ENCODE measurements at places on chromosomes 2 and 18.

GRCh38 chr18:49344096-49344495 lies 116.3 kb downstream of the DYM start:
- no peak for DNase-seq

- DNase-seq: no peak
Observed at GRCh38 chr2:634041-634440, 43.2 kb downstream of the TMEM18 start.

- DNase-seq: no peak
Observed at GRCh38 chr18:29181151-29181901, 1004.4 kb upstream of the CDH2 start.

- no peak for DNase-seq
Observed at GRCh38 chr18:70429847-70430500, 141.1 kb downstream of the SOCS6 start.

DNA sequence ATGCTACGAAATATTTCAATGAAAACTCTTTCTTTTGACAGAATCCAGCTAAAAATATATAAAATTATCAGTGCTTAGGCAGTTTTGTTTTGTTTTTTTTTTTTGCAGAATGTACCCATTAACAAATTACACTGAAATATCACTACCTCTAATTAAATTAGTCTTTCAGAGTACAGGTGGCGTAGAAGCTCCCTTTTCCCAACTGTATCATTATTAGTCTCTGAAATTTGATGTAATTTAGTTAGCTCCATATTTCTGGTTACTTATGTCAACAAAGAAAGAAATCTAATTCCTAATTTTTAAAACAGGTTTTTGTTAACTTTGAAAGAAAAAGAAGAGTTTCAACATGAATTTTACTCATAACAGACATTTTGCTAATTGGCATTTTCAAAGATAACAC lies 149.2 kb downstream of the CDH2 start:
- DNase-seq: no peak
